ENCODE measurements at places on chromosomes 6 and 20.
A peak's percentile ranks its signal among the peaks of the same experiment; 100 is the strongest.

DNA sequence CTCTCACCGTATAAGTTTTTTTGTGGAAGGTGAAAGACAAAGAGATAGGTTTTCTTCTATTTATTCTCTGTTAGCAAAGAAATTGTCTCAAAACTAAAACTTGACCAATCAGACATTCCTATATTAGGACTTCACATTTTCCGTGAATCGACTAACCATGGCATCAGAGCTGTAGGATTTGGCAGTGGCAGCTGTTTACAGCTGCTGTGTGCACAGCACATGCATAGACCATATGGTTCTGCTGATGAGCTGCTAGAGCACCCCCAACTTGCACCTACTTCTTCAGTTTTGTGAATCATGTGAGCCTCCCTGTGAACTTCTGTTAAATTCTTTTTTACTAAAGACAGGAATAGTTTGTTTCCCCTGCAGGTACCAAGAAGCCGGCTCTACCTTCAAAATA, 157.9 kb downstream of the RFX6 start:
- no peak for DNase-seq

DNA sequence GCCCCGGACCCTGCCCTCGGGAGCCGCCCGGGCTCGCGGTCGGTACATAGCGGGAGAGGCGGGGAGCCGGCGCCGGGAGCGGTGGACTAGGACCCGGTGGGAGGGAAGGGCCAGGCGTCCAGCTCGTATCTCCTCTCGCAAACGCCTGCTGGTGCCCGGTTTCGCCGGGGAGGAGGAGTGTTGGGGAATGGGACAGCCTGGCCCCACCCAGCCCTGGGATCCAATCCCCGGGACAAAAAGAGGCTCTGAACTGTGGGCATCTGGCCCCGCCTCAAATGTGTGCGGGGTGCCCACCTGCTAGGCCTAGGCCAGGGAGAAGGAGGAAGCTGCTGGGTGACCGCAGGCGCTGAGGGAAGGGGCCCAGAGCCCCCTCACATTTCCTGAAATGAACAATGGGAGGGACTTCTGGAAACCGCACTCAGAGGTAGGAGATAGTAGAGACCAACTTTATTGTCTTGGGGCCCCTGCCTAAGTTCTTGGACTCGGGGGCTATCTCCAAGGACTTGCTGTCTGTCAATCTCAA, at the start of gene KCNK17:
Gene KCNK17, minus strand, starts transcription at position 147 of the 523 bp plus-strand sequence. Its CDS starts 99 bp downstream, at position 48.
- DNase-seq, result no peak

DNA sequence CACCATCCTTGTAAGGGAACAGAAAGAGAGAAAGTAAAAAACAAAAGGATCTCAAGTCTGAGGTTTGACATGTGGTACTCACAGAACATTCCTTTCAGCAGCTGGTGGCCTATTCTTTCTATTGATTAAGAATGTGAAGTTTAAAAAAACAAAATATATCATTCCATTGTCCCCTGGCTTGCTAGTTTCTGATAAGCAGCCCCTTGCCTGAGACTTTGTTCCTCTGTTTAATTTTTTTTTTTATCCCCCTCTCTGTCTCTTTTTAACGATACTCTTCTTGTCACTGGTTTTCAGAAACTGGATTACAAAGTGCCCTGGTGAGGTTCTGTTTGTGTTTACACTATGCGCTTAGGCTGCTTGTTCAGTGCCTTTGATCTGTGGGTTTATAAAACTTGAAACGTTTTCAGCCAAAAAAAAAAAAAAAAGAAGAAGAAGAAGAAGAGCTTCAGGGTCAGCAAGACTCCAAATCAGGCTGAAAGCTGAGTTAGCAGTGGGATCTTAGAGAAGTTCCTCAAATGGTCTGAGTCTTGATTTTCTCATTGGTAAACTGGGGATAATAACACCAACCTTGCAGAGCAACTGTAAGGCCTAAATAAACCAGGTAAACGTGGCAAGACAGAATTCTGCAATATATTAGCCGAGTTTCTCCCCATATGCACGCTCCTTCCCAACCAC, 45.1 kb upstream of the SLC22A23 start:
- DNase-seq, result no peak

DNA sequence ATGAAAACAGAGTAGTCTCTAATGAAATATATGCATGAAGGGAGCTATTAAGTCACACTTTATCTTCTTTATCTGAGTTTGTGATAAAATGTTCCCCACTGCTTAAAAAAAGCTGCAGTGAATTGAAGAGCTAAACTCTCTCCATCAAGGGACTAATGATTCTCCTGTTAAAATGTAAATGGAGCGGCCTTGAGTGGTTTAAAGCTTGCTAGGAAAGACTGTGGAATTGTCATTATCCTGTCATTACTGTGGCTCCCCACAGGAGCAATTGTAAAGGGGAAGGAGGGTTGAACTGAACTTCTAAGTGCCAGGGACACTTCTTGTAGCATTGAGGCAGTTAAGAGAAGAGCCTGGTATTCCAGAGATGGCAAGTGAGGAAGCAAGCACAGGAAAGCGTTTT, 17.3 kb upstream of the CNR1 start:
- DNase-seq, result no peak

- peak; percentile 31 for DNase-seq
These were observed 24.6 kb downstream of the RIPOR2 start for GRCh38 chr6:24910961-24911725.

DNA sequence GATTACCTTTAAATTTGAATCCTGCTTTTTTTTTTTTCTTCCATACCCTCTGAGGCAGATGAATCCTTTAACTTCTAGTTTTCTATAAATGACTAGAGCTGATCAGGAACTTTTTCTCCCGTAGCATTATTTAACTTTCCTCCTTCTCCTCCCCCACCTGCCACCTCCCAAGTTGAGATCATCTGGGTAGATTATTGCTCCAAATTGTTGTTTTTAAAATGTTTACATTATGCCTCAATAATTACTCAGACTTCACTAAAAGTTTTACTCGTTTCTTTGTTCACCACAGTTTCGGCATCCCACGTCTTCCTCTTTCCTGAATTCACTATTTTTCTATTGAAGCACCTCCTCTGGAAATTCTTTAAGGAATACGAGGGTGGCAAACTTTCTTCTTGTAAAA, 16.6 kb upstream of the SCUBE3 start:
- DNase-seq, result no peak

- peak; percentile 38 for DNase-seq
These were observed 100.2 kb downstream of the PERP start for GRCh38 chr6:138007014-138007472.

GRCh38 chr6:167996424-167997199, 859 bp upstream of the KIF25 start:
- no peak for DNase-seq

DNA sequence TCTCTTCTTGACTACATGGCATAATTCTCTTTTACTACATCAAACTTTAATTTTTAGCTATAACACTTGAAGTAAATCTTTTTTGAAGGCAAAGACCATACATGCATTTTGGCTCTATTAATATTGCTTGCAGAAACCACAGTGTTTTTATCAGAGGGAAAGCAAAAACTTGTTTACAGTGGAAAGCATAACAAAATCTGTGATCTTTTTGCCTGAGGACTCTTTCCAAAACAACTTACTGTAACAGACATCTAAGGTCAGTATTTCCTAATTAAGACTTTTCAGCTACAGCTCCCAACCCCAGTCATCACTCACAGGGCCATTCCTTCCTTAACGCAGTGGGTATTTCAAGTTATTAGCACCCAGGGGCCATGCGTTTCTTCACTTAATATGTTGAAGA, 274.7 kb downstream of the CDKAL1 start:
- no peak for DNase-seq

GRCh38 chr20:53872561-53873229, 197.7 kb downstream of the BCAS1 start:
- no peak for DNase-seq

GRCh38 chr6:104638841-104639290, 220.9 kb downstream of the HACE1 start:
- DNase-seq, result no peak

DNA sequence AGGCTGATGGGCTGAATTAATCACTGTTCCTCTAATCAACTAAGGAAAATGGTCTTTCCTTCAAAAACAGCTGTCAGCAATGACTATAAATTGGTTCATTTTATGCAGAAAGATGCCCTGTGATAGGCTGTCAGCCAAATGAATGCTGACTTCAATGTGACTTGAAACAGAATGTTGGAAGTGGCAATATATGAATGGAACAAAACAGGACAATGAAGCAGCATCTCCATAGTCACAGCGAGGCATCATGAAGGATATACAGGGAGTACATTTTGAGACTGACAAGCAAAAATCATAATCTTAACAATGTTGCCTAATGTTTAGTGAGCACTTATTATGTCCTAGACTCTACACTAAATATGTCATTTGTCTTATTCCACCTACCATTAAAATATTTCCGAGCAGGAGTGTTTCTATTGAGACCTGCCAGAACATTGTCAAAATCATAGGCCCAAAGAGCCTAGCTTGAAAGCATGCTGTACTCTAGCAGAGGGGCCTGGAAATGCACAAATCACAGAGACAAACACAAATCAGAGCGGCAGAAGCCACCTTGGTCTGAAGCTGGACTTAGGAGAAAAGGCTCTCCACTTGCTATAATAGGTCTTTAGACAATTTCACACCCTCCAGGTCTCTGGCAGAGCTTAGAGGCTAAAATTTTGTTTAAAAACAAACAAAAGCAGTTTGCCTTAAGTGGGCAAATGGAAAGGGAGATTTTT, 63.3 kb downstream of the FAM50B start:
- DNase-seq, result no peak

DNA sequence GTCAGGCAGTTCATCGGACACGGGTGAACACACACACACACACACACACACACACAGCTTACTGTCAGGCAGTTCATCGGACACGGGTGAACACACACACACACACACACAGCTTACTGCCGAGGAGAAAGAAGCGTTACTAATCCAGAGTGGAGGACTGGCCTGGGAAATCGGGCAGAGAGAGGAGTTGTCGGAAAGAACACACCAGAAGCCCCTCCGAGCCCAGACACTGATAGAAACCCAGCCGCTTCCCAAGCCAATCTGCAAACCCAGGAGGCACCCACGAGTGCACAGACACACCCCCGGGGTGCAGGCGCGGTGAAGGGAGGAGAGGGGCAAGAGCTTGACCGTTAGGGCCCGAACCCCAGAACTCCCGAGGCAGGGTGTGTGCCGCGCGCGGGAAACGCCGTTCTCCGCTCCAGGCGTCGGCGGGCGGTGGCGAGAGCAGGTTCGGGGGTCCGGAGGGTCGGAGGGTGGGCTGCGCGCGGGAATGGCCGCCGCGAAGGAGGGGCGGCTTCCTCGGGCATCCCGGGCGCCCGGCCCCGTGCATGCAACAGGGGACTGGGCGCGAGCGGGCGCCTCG, 636 bp downstream of the ELOVL2 start:
- DNase-seq, result no peak

- DNase-seq, result no peak
These were observed 42.0 kb upstream of the PLCG1 start for GRCh38 chr20:41095110-41095969.

- DNase-seq, result no peak
These were observed 289.6 kb downstream of the TBC1D7 start for GRCh38 chr6:13038741-13039190.

DNA sequence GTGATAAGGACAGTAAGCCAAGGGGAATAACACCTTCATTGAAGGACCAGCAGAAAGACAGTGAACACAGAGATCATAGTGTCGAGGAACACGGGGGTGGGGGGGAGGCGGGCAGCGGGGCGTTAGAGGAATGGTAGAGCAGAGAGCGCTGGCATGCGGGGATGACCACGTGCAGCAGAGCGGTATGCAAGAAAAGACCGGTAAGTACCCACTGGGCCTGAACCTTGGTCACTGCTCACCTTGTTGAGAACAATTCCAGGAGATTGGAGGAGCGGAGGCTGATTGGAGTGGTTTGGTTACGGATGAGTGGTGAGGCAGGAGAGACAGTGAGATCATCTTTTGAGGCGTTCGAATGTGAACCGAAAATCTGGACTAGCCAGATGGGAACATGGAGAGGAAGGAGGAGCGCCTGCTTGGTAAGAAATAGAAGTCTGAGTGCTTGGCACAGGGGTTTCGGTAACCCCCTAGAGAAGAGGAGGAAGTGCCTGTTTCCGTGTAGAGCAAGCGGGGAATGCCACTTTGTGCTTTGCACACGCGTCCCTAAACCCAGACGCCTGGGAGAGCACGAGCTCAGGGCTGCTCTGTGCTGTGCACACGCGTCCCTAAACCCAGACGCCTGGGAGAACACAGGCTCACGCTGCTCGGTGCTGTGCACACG, 70.0 kb downstream of the FAM120B start:
- no peak for DNase-seq

- DNase-seq, result no peak
These were observed 23.8 kb downstream of the SYNDIG1 start for GRCh38 chr20:24493181-24493580.

- no peak for DNase-seq
These were observed 32.5 kb upstream of the SYNCRIP start for GRCh38 chr6:85675030-85675819.

Data from mucosa of descending colon (tissue), 3 donors.